ENCODE measurements at places on chromosomes 5 and 9.
A peak's percentile ranks its signal among the peaks of the same experiment; 100 is the strongest.

DNA sequence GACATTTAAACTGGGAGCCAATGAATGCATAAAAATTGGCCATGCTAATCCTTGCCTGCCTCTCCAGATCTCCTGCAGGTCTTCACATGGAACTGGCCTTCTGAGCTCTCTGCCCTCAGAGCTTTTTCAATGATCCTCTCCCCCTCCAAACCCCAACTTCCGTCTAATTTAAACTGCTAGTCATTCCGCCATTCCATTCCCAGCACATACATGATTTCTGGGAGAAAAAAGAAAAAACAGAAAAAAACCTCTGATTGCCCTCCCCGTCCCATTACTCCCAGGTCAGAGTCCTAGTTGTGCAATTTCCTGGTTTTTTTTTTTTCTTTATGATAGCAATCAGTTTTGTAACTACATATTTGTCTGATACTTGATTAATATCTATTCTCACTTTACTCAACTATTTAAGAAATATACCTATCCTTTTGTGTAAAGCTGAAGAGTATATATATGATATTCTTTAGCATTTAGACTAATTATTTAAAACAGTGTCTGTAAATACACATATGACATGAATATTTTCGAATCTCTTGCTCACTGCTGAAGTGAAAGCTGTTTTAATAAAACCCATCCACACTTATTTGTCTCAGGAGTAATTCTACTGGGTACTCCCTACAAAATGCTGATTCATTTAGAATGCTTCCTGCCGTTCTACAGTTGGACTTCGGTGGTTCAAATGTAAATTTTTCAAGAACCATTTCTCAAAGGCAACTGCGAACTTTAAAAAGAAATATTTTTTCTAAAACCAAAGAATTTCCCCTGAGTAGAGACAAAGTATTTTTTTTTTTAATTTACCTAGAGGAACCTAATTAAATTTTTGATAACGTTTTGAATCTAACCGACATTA is 1.6 kb downstream of the HINT1 start:
- DNase-seq, result peak; percentile 26

DNA sequence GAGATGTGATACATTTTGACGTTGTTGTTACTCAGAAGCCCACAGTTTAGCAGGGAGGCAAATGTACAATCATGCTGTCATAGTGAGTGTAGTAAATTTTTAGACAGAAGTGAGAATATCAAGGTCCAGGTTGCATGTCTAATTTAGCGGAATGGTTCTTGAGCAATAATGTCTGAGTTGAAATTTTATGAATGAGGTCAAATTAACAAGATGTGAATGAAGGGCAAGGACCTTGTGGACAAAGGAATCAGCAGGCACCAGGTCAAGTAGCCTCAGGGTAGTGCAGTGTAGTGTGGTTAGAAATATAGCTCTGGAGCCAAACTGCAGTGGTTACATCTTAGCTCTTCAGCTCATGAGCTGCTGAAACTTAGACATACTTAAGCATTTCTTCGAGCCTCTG is 36.2 kb downstream of the TNFSF8 start:
- DNase-seq, result no peak

GRCh38 chr9:21096172-21096900 is 18.6 kb upstream of the IFNB1 start:
- DNase-seq, result peak; percentile 74

DNA sequence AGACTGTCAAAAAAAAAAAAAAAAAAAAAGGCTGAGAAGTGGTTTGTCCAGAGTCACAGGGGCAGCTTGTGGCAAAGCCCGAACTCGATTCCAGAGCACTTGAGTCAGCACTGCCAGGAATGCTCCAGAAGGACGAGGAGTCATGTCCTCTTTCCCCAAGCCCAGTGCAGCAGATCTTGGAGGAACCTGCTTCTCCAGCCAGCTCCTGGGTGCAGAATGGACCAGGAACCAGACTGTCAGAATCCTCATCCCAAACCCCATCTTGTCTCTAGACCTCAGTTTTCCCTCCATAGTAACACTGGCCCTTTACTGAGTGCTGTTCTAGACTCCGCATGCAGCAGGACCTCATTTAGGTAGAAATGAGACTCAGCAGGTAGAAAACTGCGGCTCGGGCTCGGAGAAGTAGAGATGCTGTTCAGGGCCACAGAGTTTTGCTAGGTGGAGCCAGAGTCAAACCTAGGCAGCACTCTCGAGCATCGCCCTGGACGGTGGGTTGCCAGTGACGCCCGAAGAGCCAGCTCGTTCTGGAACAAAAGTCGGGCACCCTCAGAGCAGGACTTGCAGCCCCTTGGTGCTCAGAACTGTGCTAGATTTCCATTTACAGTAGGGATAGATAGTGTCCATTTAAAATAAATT is 15.4 kb downstream of the CD74 start:
- no peak for DNase-seq

DNA sequence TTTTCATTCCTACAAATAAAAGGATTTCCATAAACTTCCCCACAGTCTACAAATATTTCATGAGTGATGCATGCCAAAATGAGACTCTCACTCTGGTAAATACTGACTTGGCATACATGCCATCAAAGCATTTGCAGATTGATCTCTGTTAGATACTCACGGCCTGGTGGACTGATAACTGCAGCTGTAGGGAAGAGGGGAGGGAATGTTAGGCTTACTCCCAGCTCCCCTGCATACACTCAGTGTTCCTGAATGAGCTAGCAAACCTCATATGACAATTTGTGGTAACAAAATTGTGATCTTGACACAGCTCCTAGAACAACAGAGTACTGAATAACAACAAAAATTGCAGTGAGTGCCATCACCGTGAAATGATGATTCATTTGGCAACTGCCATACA is 435.3 kb downstream of the NR2F1-AS1 start:
- no peak for DNase-seq

GRCh38 chr9:109307380-109308240 is 13.2 kb downstream of the EPB41L4B start:
- no peak for DNase-seq

- no peak for DNase-seq
These were observed 142.4 kb downstream of the OLFM1 start for GRCh38 chr9:135229701-135230385.

All from kidney glomerular epithelial cell (primary cell).